ENCODE measurements at places on chromosomes 5 and 9.

- no peak for DNase-seq
Measured at GRCh38 chr9:91817493-91818224, 132.4 kb downstream of the ROR2 start.

GRCh38 chr5:153491856-153492255, 1.4 kb downstream of the GRIA1 start:
- DNase-seq, result no peak

GRCh38 chr5:1272201-1272600, 22.7 kb downstream of the TERT start:
- no peak for DNase-seq

DNA sequence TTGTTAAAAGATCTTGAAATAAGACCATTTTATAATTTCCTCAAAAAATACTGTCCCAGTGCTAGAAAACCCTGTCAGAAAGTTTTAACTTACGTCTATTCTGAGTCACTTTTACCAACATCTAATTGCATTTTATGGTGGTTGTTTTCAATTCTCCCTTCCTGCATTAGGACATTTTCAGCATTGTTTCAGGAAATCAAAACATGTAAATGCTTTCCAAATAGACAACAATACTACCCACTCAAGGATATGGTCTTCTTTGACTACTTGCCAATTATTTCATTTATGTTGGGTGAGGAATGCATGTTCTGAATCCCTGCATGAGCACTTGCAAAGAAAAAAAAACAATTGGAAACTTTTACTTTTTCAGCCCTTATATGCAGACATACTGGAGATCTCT, 284.6 kb upstream of the PDE4D start:
- DNase-seq, result no peak

DNA sequence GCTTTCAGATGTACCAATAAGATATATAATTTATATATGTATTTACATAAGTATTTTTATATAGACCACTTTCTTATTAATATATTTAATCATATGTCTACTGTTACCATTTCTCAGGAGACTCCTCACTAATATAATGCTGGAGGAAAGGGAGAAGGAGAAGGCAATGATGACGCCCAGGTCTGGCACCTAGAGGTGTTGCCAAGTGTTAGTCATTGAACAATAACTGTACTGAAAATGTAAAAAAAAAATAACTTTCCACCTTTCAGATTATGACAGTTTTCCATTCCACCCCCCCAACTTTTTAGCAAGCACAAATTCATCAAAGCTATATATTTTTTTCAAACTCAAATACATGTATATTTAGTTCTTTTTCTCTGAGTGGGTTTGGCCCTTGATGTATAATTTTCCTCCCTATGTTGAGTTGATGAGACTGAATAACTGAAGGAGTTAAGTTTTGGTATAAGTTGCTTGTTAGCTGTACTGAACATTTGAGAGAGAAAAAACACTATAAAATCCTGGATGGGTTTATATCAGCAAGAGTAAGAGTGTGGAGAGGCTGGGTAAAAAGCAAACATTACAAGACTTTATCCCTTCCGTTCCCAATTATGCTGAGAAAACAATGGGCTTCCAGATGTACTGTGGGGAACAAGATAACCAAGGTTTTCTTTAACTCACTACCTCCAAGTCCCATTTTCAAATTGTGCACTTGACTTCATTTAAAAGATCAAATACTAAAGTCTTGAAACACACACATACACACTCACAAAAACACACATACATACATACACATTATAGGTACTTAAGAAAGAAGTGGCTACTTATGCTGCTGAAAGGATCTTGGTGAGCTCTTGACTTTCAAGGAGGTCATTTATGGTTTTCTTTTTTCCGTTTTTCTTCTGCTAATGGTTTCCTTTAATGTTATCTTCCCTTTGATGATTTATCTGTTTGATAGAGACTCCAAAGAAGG, 142.8 kb upstream of the IFNE start:
- DNase-seq, result no peak

DNA sequence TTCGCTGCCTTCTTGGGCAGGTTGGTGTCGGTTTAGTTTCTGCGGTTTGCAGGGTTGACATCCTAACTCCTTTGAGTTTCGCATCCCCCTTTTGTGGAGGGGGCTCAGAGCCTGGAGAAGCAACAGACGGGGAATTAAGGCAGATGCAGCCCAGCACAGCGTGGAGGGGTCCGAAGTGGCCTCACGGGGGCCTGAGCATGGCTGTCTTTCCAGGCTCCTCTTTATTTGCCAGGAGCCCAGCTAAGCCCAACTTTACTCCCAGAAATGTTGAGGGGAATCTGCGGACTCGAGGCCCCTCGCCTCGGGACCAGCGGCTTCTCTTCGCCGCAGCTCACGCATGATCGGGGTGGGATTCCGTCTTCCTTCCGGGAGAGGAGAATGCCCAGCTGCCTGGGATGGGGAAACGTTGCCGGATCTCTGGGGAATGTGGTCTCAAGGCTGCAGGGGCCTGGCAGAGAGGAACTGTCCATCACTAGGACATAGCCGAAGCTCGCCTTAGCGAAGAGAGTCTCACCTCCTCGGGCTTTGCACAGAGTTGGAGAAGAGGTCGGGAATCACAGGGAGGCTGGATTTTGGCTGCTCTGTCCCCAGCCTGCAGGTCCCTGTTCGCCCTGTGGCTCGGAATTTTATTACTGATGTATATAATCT, 1.3 kb downstream of the RAI14 start:
- DNase-seq, result peak; percentile 7

DNA sequence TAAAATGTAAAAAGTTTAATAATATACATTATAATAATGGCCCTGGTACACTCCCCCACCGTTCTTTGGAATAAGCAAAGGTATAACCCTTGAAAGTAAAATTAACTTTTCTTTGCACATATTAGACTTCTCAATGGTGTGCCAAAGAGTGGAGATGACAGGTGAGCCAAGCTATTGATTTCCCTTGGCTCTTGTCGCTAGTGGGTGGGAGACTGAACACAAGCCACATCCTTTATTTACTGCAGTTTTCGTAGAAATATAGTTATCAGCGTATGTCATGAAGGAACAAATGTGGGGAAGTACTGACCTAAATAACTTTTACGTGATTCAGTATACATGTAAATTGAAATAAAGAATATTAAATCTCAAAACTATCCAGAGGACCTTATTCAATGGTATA, 549.3 kb downstream of the RAB3C start:
- no peak for DNase-seq

DNA sequence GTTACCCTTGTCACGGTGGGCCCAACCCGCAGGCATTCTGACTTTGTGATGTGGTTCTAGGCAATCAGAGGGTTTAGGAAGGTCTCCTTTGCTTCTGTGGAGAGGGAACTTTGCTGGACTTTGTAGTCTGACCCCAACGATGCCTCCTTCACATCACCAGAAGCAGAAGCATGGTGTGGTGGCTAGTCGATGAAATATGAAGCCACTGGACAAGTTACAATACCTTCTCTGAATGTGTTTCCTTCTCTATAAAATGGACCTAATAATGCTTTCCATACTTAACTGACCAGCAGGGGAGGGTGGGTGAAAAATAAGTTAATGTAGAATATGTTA, 607 bp downstream of the SPEF2 start:
- no peak for DNase-seq

DNA sequence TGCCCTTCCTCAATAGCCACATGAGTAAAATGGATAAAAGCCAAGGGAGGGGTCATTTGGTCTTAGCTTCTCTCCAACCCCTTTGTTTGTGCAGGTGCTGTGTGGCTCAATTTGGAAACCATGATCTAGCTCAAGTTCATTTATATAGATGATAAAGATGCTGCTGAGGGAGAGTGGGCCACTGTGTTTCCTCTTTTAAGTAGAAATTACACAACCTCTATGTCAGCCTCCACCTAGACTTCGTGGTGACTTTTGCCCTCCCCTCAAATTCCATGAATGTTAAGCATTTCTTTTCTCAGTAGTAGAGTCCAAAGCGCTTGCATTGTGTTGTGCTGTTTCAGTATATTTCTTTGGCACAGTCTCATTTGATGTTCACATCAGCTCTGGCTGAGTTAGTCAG, 241.4 kb downstream of the ARHGAP26 start:
- DNase-seq, result no peak

- DNase-seq, result no peak
Measured at GRCh38 chr9:20753761-20754160, 69.7 kb downstream of the FOCAD start.

DNA sequence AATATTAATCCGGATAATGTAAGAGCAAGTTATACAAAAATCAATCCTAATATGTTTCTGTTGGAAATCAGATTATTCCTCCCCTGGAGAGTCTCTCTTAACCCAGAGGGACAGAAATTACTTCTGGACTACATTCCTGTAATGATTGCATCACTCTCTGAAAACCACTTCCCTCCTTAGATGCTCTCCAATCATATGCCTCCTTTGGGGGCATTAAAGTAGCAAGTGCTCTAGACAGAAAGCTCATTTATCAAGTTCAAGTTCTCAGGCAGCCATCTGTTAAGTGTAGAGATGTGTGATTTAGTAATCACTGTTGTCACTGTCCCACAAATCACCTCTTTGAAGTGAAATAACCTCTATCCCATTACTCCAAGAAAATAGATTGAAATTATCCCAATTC, 247.1 kb downstream of the SLCO4C1 start:
- DNase-seq, result no peak

DNA sequence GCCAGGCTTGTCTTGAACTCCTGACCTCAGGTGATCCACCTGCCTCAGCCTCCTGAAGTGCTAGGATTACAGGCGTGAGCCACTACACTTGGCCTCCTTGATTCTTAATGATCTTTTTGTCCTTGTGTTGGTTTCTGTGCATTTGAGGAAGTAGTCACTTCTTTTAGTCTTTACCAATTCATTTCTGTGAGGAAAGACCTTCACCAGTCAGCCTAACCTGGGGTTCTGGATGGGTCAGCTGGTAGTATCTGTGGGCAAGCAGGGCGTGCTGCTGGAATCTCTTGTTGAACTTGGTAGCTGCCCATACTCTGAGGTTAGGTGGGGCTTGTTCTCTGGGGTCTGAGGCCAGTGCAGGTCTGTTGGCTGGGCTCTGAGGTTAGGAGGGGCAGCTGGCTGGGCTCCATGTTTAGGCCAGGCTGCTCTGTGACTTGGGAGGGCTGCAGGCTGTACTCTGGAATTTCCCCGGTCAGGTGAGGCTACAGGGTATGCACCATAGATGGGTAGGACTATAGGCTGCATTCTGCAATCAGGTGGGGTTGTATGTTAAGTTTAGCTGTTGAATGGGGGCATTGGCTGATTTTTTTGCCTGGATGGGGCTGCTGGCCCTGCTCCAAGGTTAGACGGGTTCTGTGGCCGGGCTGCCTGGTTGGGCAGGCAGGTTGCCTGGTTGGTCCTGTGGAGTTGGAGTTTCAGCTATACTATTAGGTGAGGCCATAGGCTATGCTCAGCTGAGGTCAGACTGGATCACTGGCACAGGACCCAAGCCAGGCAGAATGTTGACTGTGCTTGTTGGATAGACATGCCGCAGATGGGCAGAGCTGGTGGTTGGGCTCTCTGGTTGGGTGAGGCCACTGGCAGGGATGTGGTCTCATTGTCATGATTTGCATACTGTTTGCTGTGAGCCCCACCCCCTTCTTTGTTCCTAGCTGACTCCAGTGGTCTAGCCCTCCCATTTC, 19.2 kb downstream of the UBAP1 start:
- DNase-seq, result no peak

DNA sequence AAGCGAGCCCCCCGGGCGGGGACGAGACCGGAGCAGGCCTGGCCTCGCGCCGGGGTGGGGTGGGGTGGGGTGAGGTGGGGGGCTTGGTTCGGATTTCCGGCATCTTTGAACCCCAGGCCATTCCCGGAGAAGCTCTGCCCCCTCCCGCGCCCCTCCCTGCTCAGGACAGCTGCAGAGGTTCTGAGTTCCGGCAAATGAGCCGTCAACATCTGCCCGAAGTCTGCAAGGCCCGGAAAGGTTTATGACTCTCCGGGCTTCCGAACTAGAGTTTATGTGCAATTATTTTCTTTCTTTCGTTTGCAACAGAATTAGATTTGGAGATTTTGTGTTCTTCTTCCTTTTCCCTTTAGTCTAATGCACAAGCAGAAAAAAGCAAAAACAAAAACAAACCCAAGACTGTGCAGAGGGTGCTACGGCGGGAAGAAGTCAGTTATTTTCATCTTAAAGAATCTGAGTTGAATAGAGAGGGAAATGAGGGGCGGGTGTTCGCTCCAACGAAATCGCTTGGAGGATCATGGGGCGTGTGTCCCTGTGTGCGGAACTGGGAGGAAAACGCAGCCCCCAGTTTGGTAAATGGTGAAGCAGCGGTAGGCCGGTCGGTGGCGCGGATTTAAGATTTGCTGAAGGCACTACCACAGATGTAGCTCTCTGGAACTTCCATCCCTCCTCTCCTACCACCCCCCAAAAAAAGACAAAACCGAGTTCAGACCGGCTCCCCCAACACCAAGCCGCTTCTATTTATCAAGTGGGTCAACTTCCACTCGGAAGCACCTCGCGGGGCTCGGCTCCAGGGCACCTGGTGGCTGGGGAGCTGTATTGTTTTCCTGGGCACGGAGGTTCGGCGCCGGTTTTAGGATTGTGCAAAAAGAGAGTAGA, 4.8 kb downstream of the LHX2 start:
- peak; percentile 61 for DNase-seq

DNA sequence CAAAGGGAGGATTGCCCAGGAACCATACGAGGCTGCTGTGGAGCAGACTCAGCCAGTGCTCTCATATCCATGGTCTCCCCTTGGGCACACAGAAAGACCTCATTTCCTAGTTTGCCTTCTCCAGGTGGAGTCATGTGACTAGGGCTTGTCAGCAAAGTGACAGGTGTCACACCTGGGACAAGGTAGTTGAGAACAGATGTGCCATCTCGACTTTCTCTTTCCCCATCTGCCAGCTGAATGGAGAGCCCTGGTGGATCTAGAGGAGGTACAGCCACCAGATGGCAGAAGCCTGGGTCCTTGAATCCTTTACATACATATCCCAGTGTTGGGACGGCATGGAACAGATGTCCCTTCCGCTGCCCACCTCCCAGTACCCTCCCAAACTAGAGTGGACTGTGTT, 42.9 kb upstream of the ALDOB start:
- DNase-seq, result no peak

- peak; percentile 28 for DNase-seq
Measured at GRCh38 chr5:95358848-95359247, 32.3 kb upstream of the FAM81B start.

- DNase-seq, result no peak
Measured at GRCh38 chr5:146817973-146818372, 60.6 kb downstream of the PPP2R2B start.

DNA sequence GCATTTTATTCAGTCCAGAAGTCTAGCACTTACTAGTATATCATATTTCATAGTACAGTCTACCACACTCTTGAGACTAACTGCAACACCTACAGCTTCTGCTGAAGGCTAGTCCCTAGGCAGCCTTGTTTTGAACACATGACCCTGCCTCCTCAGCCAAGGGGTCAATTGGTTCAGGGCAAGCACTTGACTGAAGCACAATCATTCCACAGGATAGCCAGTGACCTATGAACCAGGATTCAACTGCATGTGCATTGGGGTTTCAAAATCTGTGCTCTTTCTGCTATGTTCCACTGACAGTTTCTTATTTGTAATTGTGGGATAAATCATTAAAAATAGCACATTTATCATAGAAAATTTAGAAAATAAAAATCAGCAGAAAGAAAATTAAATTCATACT, 186.8 kb downstream of the TMEM161B start:
- DNase-seq, result no peak

Measured in B cell (primary cell).